ENCODE measurements at places on chromosomes 2 and 18. TPM values are rescaled to one million over a fixed set of nuclear protein-coding genes. Genes with fewer than 3 reads are reported as not detected.

The CD28 gene
- not detected for total RNA-seq

The CENPA gene
- 2.7 TPM for total RNA-seq

The SLC38A11 gene
- 0.13 TPM for total RNA-seq

The AGXT gene
- total RNA-seq, result not detected

The SKA1 gene
- total RNA-seq, result 3.0 TPM

The CTDP1 gene
- total RNA-seq, result 25.7 TPM

The SERPINB12 gene
- total RNA-seq, result not detected

The TFCP2L1 gene
- total RNA-seq, result under 0.01 TPM

The SCN7A gene
- not detected for total RNA-seq

The GPR17 gene
- total RNA-seq, result not detected

All from smooth muscle cell of the pulmonary artery (primary cell).